ENCODE measurements at places on chromosomes 2 and 18.

DNA sequence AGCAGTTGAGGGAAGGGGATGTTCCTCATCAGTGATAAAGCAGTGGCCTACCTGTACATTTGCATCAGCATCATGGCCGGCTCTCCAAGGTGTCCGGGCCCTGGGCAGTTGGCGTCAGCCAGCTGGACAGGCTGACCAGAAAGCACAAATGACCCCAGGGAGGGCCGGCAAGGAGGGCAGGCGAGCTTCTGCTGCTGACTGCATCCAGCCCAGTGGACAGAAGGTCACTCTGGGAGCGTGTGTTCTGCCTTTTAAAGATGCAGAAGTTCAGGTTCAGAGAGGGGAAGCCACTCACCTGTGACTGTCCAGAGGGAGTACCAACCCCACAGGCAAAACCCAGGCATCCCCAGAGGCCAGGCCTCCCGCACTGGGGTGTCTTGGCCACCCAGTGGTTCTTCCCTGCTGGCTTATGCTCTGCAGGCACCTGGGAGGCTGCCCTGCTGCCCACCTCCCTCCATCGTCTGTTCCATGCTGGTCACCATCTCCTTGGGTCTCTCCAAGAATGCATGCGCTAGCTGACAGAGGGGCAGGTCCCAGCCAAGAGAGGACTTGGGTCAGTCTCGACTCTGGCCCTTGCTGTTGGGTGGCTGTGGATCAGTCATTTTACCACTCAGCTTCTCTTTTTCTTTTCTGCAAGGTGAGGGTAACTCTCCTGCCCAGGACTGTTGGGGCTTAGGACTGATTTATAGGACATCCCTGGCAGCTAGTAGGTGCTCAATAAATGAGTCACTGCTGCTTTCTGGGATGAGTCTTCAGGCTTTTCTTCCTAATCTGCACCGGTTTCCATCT lies 89.9 kb downstream of the INHBB start:
- DNase-seq, result no peak

GRCh38 chr18:76801567-76802505 lies 20.5 kb upstream of the ZNF236 start:
- DNase-seq, result peak; percentile 45

GRCh38 chr18:58051765-58052460 lies 7.9 kb downstream of the NEDD4L start:
- DNase-seq, result peak; percentile 28

- no peak for DNase-seq
Measured at GRCh38 chr2:230676546-230676945, 36.1 kb upstream of the CAB39 start.

DNA sequence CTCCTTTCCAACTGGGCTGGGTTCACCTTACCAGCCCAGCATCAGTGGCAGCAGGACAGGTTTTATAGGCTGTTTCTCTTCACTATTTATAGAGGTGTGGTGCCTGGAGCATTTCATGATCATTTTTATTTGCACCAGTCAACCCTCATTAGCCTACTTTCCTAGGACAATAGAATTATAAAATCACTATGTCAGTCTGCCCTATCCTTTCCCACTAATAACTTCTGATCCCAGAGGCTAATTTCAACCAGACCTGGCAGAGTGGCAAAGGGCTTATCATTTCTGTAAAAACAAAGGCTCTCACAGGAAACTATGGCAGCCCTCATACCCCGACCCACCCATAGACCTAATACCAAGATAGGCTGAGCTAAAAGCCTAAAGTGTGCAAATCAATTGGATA lies 243.5 kb upstream of the TMEFF2 start:
- DNase-seq, result no peak
